Caki2 (cell line): ENCODE measurements at places on chromosomes 6 and 20.
A peak's percentile ranks its signal among the peaks of the same experiment; 100 is the strongest.

- DNase-seq: no peak
These were observed 77.9 kb downstream of the TMEM242 start for GRCh38 chr6:157245436-157245835.

- peak; percentile 18 for DNase-seq
These were observed at the start of gene LAMA4 for GRCh38 chr6:112253841-112254816. Gene LAMA4 (minus strand): TSS chr6:112254567. CDS start chr6:112254150, 417 bp downstream.

DNA sequence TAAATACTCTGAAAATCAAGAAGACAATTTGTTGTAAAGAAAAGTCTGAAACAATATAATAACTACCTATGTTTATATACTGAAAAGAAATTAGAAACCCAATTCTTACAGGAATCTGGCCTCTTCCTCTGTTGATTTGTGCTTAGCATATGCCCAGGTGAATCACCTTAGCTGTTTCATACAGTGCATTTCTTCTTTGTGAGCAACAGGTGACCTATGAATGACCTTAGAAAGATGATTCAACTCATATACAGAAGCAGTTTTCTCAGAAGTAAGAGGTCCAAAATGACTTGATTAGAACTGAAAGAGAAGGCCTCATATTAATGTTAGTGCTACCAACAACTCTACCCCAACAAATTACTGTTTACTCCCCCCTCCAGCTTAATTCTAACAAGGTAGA is 419.5 kb upstream of the ID4 start:
- peak; percentile 56 for DNase-seq

DNA sequence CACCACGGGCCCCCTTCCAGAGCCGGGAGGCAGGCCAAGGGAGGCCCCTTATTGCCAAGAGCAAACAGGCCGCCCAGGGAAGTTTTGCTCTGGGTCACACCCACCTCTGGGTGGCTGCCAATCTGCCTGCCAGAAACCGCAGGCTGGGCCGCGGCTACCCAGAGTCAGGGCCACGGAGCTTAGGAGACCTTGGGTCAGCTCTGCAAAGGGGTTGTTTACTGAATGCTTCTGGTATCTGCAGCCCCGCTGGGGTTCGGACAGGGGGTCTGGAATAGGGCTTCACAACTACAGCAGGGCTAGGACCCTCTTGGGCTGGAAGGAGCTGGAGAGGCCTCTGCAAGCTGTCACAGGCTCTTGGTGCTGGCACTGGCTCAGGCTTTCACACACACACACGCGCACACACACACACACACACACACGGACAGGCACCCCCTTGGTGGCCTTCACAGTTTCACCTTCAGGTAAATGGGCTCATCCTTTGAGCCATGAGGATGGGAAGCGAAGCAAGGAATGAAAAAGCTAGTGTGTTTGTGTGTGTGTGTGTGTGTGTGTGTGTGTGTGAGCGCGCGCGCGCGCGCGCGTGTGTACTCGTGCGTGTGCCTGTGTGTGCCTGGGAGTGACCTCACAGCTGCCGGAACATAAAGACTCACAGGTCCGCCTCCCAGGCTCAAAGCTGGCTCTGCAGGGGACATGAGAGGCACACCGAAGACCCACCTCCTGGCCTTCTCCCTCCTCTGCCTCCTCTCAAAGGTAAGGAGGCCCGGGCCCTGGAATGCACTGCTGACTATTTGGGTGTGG is at the start of gene CCN5:
CCN5 (plus strand) TSS at position 669 of the 798 bp plus-strand sequence; CDS start at position 691, 22 bp downstream.
- peak; percentile 92 for DNase-seq

GRCh38 chr6:17334265-17334664 is 53.1 kb downstream of the RBM24 start:
- peak; percentile 6 for DNase-seq

GRCh38 chr6:20403766-20404640 is 2.3 kb downstream of the E2F3 start:
- peak; percentile 59 for DNase-seq

DNA sequence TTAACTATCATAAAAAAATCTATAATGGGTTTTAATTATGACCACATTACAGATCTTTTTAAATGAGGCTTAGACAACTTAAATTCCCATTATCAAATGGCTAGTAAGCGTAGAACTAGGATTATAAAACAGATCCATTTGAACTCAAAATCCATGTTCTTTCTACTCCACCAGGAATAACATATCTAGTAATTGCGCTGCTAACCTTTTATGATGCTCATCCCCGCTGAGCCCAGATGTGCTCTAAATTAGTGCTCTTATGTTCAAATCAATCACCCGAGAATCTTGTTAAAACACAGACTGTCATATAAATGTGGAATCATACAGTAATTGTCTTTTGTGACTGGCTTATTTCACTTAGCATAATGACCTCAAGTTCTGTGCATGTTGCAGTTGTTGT is 903.1 kb downstream of the PHF3 start:
- DNase-seq: no peak

GRCh38 chr6:130322673-130323268 is 43.0 kb upstream of the TMEM200A start:
- peak; percentile 16 for DNase-seq

- no peak for DNase-seq
These were observed 593 bp upstream of the RALGAPB start for GRCh38 chr20:38471987-38472512.
